ENCODE measurements at places on chromosomes 7 and 10.

DNA sequence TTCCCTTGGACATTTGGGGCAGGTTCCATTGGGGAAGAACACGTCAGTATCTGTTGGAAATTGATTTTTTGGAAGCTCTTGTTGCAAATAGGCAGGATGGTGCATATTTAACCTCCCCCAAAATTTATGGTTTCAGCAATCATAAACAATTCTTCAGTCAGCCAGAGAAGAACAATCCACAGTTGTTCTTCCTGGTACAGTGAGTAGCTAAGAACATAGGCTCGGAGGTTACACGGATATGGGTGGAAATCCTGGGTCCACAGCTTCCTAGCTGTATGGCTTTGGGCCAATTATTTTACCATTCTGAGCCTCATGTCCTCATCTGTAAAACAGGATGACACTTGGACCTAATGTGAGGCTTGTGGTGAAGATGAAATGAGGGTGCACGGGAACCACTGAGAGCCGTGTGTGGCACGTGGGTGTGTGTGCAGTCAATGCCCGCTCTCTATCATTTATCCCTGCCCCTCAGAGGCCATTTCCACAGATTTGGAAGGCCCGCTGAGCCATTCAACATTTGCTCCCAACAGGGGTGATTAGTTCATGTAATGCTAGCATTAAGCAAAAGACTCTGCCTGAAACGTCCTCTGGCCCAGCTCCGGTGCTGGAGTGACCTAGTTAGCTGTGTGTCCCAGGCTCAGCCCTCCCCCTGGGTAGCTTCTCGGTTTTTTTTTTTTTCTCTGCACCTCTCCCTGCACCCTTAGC, 9.7 kb downstream of the CAMK1D start:
- DNase-seq: no peak

GRCh38 chr7:35257251-35258124, 3.6 kb upstream of the TBX20 start:
- no peak for DNase-seq

- DNase-seq: no peak
Observed at GRCh38 chr7:95095966-95096540, 188.7 kb downstream of the PPP1R9A start.

GRCh38 chr7:39130274-39130673, 152.6 kb downstream of the POU6F2 start:
- DNase-seq: no peak

DNA sequence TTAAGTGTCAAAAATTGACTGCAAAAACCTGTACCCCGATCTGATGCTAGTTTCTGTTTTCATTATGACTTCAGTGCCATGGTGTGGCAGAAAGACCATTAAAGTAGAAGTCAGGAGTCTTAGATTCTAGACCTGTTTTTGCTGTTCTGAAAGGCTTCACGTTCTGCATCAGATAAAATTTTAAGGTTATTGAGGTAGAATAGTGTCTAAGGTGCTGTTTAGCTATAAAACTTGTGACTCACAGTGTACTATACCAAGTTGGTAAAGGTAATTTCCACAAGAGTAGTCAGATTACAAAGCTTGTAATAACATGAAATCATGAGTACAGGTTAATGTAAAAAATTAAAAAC, 38.6 kb downstream of the ZNRF2 start:
- no peak for DNase-seq

GRCh38 chr10:33212061-33212748, 122.3 kb downstream of the NRP1 start:
- DNase-seq: no peak

DNA sequence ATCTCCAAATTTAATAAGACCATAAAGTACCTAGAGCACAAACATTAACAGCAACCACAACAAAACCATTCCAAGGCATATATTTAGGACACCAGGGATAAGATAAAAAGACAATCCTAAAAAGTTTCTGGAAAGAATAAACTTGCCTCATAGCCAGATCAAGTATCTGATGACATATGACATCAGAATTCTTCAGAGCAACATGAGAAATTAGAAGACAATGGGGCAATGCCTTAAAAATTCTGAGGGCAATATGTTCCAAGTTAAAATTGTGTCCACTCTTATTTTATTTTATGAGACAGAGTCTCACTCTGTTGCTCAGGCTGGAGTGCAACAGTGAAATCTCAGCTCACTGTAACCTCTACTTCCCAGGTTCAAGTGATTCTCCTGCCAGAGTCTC, 2.8 kb downstream of the EFCAB10 start:
- no peak for DNase-seq

DNA sequence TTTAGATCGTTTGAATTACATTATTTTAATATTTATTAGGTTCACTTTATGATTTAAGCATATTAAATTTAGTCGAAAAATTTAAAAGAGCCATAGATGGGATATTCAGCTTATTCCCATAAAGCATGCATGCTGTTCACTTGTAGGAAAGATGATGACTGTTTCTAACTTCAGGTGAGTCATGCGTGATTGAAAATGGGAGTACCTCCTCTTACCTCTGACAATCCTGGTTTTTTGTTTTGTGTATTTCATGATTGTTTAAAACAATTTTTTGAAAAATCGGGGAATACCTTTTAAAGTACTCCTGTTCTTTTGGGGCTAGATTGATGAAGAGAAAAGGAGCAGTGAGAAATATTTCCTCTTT, 1.4 kb downstream of the TNKS2 start:
- no peak for DNase-seq

DNA sequence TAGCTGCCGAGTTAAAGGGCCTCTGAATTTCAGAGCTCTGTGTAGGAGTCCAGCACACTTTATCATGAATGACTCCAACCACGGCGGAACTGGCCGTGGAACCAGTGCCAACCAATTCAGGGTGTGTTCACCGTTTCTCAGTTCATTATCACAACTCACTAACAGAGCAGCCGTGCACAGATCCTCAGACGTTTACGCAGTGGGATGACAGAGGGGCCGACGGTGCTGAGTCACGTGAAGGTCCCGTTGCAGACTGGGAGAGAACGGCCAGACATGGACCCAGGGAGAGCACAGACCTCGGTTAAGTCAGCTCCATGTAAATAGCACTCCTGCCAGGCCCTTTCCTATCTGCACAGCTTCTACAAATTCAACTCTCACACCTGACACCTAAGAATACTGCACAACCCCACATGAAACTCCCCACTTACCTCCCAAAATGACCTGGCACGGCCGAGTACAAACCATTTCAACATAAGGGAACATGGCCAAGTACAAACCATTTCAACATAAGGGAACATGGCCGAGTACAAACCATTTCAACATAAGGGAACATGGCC, 95.5 kb downstream of the DIP2C start:
- DNase-seq: no peak

GRCh38 chr7:148192491-148192890, 398.1 kb upstream of the C7orf33 start:
- DNase-seq: no peak

DNA sequence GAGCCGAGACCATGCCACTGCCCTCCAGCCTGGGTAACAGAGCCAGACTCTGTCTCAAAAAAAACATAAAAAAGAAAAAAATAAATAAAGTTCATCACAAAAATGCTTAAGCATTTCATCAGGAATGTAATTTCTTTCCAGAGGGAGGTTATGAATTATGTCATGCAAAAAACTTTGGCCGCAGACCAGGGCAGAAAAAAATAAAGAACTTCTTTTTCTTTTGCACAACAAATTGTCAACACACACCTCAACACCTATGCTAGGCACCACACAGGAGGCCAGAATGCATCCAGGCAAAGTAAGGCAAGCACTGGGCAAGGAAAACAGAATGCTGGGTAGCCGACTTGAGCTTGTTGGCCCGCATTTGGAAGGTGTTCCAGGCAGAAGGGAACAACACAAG, 3.9 kb downstream of the C10orf62 start:
- DNase-seq: no peak

Data from iPS DF 19.7 (cell line).